T-cell (primary cell): ENCODE measurements at places on chromosomes 11 and 22. TPM values are rescaled to one million over a fixed set of nuclear protein-coding genes. Genes with fewer than 3 reads are reported as not detected.

DNA sequence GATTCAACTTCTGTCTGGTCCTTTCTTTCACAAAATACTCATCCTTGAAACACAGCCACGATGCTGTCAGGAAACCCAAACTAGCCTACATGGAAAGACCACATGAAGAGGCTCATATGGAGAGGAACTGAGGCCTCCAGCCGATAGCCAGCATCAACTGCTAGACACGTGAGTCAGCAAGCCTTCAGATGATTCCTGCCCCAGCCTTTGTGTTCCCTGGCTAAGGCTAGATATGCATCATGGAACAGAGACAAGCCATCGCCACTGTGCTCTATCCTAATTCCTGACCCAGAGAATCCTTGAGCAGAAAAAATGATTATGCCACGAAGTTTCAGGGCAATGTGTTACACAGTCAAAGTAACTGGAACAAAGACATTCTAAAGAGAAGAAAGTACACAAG, 75.5 kb downstream of the ENTHD1 start:
- no peaks in the 10 kb centered on the region for H3K4me1 ChIP-seq
- DNase-seq, result no peak
- no peaks in the 10 kb centered on the region for H3K36me3 ChIP-seq
- no peak overlapping the region for H3K4me3 ChIP-seq

DNA sequence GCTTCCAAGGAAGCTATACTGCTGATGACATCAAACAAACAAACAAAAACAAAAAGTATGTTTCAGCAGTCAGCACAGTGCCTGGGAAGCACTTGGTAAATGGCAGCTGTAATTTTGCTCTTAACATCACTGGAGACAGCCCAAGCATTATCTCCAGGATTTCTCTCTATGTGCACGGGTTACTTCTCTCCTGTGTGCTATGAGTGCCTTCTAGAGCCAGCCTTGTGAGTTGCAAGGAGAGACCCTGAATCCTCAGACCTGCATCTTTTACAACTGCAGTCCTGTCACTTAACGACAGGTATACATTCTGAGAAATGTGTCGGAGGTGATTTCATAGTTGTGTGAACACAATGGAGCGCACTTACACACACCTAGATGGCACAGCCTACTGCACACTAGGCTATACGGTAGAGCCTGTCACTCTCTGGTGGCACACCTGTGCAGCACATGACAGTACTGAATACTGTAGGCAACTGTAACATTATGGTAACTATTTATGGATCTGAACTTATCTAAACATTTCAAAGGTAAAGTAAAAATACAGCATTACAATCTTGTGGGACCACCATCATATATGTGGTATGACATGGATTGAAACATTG, 662.5 kb upstream of the B3GAT1 start:
- no peak overlapping the region for H3K4me3 ChIP-seq
- no peaks in the 10 kb centered on the region for H3K36me3 ChIP-seq
- H3K27me3 ChIP-seq, result no peaks in the 10 kb centered on the region
- H3K4me1 ChIP-seq, result no peaks in the 10 kb centered on the region
- no peak for DNase-seq

- no peaks in the 10 kb centered on the region for H3K36me3 ChIP-seq
- H3K4me3 ChIP-seq, result no peak overlapping the region
- no peaks in the 10 kb centered on the region for H3K4me1 ChIP-seq
- no peak overlapping the region for H3K27ac ChIP-seq
- H3K27me3 ChIP-seq, result no peaks in the 10 kb centered on the region
Observed at GRCh38 chr11:17432002-17432401, 43.5 kb upstream of the KCNJ11 start.

BTG4 gene
- total RNA-seq, result not detected

KCNC1 gene
- total RNA-seq, result not detected

ELFN2 gene
- total RNA-seq, result 0.70 TPM

TNKS1BP1 gene
- 18.9 TPM for total RNA-seq
